ENCODE measurements at places on chromosomes 1 and 21.

- DNase-seq, result no peak
Observed at GRCh38 chr21:25983745-25984144, 186.8 kb downstream of the APP start.

DNA sequence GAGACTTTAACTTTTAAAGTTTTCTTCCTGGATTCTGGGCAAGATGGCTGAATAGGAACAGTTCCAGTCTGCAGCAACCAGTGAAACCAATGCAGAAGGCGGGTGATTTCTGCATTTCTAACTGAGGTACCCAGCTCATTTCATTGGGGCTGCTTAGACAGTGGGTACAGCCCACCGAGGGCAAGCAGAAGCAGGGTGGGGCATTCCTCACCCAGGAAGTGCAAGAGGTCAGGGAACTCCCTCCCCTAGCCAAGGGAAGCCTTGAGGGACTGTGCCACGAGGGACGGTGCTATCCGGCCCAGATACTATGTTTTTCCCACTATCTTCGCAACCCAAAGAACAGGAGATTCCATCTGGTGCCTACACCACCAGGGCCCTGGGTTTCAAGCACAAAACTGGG is 121.0 kb downstream of the VAV3 start:
- DNase-seq, result no peak

- DNase-seq, result no peak
Observed at GRCh38 chr1:8047686-8048445, 21.8 kb upstream of the ERRFI1 start.

DNA sequence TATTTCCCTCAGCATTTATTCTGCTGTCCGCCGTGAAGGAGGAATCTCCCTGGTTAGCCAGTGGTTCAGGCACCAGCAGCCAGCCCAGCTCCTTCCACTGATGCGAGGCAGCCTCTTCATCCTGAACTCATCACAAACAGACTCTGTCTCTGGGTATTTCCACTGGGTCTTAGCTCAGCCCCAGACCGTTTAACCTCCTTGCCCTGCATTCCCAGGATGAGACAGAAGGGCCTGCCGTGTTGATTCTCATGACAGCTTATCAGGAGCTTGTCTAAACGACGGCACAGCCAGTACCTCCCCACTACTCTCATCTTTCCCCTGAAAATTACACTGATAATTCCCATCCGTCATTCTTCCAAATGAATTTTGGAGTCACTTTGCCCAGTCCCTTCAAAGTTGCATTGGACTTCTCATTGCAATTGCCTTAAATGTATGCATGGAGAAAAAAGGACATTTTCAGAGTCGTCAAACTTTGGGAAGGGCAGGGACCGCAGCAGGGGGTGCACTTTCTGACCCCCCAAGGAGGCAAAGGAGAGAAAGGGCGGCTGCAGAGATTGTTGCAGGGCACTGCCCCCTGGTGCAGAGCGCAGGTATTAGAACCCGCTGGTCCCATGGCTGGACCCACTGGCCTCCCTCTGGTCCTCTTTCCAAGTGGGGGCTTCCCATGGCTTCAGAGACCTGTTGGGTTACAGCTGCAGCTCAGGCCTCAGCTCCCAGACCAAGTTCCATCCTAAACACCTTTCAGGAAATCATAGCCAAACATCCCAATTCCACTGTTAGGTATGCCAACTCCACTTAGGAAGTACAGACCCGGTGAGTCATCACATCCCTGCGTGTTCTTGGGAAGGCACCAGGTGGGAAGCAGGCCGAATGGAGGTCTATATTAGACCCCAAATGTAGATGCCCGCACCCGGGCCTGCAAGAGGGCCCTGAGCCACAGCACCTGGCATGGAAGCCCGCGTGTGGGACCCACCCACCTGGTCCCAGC is 3.7 kb upstream of the MEGF6 start:
- DNase-seq, result no peak

- DNase-seq, result no peak
Observed at GRCh38 chr1:185440877-185441276, 123.8 kb upstream of the IVNS1ABP start.

- peak; percentile 73 for DNase-seq
Observed at GRCh38 chr1:24932284-24932683, 2.2 kb upstream of the RUNX3 start.

GRCh38 chr1:108502624-108503023 is 52.5 kb downstream of the NBPF6 start:
- no peak for DNase-seq

GRCh38 chr1:213987422-213987926 is 299 bp upstream of the PROX1 start:
- no peak for DNase-seq

GRCh38 chr1:217088521-217089284 is 365.5 kb upstream of the ESRRG start:
- peak; percentile 79 for DNase-seq

DNA sequence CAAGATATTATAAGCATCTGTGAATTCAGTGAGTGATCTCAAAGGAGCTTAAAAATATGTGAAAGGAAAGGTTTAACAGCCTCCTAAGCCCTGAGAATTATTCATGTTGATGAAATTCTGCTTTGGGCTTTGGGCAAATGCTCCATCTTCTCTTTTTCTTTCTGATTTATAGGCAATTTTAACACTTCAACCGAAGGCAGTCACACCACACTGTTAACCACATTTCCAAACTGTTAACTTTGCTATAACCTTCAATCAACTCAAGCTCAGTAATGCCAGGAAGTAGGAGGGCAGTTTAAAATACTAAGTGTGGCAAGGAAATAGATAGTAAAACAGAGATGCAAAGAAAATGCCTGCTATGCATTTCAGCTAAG is 54.4 kb upstream of the NEK7 start:
- DNase-seq, result no peak

GRCh38 chr21:44598061-44598460 is 2.3 kb upstream of the KRTAP10-7 start:
- no peak for DNase-seq

DNA sequence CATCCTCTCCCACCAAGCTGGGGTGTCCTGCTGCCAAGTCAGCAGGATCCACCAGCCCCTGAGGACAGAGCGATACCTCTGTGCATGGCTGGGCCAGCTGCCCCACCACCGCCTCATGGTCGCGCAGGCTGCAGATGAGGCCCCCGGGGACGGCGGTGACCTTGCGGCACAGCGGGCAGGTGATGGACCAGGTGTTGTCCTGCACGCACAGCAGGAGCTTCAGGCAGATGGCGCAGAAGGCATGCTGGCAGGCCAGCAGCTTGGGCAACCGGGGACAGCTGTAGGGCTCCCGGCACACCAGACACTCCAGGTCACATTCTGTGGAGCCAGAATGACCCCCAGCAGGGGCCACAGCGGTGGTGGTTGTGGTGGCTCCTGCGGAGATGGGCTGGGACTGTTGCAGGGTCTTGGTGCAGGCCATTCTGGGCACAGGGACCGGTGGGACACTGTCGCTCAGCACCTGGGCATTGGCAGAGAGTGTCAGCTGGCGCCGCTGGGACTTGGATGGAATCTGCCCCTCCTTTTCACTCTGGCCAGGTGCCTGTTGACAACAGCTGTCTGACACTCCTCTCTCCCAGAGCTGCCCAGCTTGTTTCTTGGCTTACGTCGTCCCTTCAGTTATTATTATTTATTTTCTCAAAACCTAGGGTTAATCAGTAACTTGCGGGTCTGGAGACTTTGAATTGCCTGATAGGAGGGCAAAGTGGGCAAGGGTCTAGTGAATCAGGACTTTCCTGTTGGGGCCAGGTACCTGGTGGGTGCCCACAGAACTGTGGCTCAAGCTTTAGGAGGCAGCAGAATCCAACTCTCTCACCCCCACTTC is at the start of gene RNF186:
Gene RNF186 (minus strand): TSS at position 603 of the 823 bp plus-strand sequence. CDS start 182 bp downstream, at position 421.
- DNase-seq, result no peak

- DNase-seq, result no peak
Observed at GRCh38 chr1:23732363-23733224, 10.7 kb upstream of the ELOA start.

DNA sequence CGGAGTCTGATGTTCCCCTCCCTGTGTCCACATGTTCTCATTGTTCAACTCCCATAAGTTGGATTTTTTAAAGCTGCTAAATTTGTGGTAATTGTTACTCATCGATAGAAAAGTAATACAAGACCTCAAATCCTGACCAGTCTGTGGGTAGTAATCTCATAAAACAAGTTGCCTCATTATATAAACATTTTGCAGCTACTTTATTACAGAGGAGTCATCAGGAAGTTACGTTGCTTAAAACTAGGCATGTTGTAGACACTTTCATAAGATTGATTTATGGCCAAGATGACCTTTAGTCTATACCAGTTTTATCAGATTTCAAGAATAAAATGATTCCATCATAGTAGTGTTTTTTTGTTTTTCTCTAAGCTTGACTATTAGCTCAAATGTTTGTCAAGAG is 208.8 kb downstream of the GIPC2 start:
- no peak for DNase-seq

DNA sequence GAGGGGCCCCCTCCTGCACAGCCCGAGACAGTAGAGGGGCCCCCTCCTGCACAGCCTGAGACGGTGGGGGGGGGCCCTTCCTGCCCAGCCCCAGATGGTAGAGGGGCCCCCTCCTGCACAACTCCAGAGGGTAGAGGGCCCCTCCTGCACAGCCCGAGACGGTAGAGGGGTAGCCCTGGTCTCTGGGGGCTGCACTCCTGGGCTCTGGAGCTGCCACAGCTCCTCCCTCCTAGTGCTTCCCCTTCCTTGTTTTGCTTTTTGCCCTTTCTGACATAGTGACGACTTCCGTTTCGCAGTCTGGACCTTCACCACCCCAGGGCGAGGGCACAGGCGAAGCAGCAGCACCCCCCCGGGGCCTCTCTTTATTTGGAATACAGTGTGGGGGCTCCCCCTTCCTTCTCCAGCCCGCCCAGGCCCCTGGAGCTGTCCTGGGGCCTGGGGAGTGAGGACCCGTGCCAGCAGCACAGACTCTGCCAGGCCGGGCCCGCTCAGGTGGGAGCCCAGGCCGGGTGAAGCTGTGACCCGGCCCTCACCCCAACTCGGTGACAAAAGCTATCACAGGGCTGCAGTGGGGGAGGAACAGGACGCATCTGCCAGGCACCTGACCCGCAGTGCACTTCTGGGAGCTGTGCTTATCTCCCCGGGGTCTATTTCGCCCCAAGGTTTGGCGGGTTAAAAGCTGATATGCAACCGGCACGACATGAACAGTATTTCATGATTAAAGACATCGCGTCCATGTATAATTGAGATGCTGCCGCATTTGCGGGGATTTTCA is 1.1 kb upstream of the PRXL2B start:
- peak; percentile 81 for DNase-seq

DNA sequence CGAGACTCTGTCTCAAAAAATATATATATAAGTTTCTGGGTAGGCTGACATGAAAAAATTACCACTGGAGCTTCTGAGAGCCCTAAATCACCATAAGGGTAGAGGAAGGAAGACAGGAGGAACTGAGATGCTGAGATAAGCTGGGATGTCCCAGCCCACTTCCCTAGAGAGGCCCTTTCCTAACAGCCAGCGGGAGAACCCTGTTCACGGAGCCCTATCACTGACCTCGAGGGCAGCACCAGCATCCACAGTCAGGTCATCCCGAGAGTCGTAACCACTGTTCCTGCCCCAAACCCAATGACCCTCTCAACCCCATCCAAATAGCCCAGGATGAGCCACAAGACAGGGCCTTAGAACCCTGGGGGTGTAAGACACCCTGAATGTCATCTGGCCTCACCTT is 77.5 kb downstream of the CD34 start:
- no peak for DNase-seq

GRCh38 chr1:6134206-6134605 is 45.9 kb downstream of the CHD5 start:
- DNase-seq, result no peak
